ENCODE measurements at places on chromosomes 1 and 21.

DNA sequence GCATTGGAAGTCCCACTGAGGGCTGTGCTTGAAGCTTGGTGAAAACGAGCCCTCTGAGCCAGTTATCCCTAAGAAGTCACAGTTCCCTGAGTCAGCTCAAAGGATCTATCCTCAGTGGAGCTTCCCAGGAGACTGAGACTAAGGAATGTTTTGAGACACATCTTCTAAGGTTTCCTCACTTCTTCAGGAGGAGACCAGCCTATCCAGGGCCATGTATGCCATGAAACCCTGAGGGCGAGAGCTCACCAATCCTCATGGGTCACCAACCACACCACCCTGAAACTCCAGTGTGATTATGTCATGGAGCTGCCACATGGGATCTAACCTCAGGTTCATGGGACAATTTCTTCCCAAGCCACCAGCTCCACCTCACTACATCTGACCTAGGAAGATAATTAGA, 7.6 kb upstream of the TIE1 start:
- DNase-seq, result no peak

DNA sequence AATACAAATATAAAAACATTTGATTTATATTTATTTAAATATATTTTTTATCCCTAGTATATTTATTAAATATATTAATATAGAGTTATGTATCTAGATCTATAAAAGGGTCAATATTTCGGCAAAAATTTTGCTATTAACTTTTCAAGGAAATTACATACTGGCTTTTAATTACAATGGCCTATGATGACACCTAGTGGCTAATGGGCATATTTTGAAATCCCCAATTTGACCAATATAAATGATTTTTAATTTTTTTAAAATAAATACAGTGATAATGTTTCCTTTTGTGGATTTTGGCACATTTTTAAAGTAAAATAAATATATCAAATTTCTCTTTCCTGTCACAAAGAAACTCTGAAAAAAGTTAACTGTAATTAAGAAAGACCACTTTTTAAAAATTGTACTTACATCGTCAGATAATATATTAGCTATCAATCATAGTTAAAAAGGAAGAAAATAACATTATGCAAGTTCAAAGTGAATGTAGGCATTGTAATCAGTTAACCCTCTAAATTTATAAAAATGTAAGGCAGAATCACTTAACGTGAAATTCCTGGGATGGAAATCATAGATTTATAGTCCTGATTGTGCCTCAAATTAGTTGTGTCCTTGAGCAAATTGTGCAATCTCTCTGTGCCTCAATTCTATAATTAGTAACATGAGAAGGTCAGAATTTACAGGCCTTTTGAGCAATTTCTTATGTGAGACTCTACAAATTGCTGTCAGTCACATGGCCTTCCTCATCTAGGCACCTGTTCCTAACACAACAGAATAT, 25.6 kb upstream of the RGS13 start:
- no peak for DNase-seq

DNA sequence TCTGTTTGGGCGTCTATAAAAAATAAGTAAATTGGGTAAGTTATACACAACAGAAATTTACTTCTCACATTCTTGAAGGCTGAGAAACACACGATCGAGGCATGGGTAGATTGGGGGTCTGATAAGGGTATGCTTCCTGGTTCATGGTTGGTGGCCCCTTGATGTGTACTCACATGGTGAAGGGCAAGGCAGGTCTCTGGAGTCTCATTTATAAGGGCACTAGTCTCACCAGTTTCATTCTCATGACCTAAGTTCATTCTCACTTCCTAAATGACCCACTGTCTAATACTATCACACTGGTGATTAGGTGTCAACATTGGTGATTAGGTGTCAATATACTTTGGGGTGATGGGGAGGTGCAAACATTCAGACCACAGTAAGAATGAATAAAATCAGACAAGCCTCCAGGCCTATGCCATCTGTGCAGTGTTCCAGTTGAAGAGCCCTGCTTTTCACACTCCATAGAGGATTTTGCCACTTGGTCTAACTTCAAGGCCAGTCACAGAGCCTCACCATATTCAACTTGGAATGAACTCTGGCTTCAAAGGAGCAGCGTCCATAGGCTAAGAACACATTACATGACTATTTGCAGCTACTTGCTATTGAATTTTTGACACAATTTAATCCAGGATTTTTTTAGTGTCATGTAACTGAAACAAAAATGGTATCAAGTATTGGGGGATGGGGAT, 2.5 kb upstream of the GBP4 start:
- DNase-seq, result no peak

DNA sequence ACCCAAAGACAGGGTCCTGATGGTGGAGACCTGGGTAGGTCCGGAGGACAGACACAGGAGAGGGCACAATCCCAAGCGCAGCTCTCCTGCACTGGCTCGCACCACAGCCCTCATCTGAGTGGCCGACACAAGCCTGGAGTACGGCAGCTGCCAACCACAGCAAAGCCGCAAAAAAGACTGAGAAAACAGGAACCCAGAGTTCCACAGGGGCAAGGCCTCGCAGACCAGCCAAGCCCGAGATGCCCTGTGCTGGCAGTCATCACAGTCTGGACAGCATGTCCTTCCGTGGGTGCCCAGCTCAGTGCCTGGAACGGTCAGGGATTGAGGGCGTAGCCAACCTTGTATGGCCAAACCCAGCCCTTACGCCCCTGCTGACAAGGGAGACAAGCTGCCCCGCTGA, 11.4 kb downstream of the ZBTB48 start:
- no peak for DNase-seq

DNA sequence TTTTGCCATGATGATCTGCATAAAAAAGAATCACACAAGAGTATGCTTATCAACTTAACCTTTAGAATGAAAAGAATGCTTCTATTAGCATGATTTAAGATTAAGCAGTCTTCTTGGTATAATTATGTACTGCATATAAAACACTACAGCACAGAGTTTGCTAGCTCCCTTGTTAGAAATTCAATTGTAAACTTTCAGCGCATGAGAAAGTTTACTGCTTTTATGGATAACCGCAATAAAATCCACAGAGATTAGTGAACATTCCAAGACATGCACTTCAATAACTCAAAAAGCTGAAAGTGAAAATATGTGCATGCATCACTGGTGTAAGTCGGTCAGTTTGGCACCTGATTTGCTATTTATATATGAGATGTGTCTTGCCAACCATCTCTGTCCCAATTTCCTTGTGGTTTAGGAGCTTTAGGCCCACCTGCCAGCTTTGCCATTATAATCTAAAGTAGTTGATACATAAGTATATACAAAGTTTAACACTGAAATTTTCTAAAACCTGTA, 16.9 kb downstream of the CCT8 start:
- no peak for DNase-seq

DNA sequence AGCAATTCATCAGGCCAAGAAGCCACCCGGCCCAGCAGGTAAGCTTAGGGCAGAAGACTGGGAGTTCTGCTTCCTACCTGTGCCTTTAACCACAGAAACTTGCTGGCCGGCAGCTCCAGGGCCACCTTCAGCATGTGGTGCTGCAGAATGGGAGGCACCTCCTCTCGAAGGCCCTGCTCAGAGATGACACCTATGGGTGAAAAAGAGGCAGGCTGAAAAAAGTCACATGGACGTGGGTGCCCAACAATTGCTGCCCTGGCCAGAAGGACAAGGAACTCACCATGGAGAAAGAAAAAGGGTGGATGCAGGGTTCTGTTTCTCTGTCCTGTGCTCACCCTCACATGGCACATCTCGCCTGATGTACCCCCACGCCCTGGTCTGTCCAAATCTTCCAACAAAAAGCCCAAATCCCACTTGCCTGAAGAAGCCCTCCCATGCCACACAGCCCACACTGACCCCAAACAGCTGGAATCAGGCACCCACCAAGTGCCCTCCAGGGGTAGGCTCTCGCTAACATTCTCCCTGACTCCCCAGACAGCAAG, 33.0 kb downstream of the URB1 start:
- no peak for DNase-seq

- no peak for DNase-seq
These were observed 91.8 kb upstream of the GJB5 start for GRCh38 chr1:34663031-34663430.

DNA sequence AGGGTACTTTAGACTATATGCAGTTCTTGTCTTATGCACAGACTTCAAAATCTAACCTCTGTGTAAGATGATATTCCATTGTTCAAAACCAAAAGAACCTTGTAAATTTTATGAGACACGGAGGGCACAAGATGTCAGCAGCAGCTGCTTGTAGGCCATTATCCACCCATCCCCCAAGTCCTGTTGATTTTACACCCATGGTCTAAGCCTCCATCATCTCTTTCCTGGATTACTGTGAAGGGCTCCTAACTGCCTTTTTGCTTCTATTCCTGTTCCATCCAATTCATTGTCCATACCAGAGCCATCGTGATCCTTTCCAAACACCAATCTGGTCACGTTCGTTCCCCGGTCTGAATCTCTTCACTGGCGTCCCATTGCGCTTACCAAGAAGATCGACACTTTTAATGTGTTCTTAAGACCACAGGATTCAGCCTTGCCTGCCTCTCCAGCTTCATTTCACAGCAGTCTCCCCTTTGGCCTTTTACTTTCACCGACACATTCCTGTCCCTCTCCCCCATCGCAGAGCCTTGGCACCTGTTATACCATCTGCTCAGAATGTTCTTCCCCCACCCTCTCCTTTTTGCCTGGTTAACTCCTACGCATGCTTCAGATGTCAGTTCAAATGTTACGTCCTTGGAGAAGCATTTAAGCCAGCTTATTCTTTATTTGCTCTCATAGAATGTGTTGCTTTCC, 107.3 kb upstream of the POU3F1 start:
- no peak for DNase-seq

GRCh38 chr1:33610864-33611455, 138.5 kb downstream of the ZSCAN20 start:
- DNase-seq, result no peak

GRCh38 chr21:35127851-35128250, 78.7 kb upstream of the RUNX1 start:
- no peak for DNase-seq

- DNase-seq, result no peak
These were observed 66.2 kb downstream of the SLC45A1 start for GRCh38 chr1:8384088-8384487.

- no peak for DNase-seq
These were observed 22.8 kb downstream of the S100A6 start for GRCh38 chr1:153513023-153513422.

All from right kidney (tissue), 9 donors.